Glutamatergic neuron (in vitro differentiated cells): ENCODE measurements at places on chromosomes 7 and 10. TPM values are rescaled to one million over a fixed set of nuclear protein-coding genes. Genes with fewer than 3 reads are reported as not detected.

DNA sequence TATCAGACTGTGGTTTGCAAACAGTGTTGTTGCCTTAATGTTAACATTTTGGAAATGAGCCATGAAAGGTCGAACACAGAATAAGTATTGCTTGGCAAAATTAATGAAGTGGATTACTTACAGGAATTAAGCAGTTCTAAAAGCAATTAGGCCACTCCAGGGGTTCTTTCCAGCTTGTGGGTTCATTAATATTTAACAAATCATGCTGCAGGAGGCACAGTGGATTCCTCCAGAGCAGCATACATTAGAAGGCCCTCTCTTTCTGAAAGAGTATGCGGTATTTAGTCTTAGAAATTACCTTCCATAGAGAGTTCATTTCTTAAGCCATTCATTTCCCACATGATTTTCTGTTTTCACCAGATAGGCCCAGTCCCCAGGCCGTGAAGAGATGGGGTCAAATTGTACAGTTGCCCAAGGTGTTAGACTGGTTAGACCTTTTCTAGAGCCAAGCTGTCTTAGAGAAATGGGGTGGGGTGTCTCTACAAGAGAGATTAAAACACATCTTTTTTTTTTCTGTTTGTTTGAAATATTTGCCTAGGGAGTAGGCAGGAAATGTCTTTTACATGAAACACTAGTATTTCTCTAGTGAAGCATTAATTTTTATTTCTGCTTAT is 40.0 kb upstream of the AGR3 start:
- no peak for DNase-seq

Gene SMO
- total RNA-seq, result 5.9 TPM

Gene ITIH2
- not detected for total RNA-seq

DNA sequence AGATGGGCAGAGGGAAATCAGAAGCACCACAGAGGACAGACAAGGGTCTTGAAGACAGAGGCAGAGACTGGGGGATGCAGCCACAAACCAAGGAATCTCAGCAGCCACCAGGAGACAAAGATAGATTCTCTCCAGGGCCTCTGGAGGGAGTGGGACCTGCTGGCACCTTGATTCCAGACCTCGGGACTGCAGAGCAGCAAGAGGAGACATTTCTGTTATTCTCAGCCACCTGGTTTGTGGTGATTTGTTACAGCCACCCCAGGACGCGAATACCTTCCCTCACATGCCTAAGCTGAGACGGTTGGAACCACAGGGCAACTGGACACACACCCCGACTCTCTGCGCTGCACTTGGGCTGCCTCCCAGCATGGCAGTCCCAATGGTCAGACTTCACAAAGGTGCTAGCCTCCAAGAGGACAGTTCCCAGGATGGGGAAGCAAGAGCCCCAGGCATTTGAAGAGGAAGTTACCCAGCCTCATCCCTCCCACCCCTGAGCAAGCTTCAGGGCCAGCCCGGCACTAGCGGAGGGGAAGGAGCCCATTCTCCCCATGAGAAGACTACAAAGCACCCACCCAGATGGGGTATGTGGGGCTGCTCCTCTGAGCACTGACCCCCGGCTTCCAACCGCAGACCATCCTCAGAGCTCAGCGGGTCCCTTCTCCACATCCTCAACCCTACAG is 104.6 kb upstream of the INSIG1 start:
- no peak for DNase-seq

Gene ASZ1
- not detected for total RNA-seq

DNA sequence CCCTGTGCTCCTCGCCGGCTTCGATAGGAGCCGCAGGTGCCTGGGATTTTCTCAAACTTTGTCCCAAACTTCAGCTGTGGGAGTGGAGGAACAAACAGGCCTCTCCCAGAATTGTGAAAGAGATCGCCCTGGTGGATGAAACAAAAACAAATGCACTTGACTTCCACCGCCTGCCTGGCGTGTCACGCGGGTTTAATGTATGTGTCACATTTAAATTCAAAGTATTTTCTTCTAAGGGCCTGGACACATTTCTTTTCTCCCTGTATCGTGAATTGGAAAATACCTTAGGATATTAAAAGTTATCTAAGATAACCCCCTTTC is 694 bp upstream of the WASL start:
- DNase-seq, result no peak

Gene AKR1B15
- total RNA-seq, result not detected

DNA sequence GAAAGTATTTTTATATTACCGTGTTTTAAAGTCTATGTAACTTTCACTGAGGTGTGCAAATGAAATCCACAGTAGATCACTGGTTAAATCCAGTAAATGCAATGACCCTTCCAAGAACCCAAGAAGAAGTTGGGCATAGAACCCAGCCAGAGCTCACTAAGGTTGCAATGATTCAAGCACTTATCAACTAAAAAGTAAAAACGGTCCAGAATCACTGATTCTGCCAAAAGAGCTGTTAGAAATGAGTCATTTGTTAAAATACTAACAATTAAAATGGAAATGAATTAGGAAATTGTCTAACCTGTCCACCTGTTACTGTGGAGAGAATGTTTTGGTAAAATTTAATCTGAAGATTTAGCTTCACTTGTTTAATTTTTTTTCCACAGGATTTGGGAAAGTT is 74.4 kb downstream of the ANK3 start:
- no peak for DNase-seq

Gene ACSL5
- total RNA-seq, result not detected

DNA sequence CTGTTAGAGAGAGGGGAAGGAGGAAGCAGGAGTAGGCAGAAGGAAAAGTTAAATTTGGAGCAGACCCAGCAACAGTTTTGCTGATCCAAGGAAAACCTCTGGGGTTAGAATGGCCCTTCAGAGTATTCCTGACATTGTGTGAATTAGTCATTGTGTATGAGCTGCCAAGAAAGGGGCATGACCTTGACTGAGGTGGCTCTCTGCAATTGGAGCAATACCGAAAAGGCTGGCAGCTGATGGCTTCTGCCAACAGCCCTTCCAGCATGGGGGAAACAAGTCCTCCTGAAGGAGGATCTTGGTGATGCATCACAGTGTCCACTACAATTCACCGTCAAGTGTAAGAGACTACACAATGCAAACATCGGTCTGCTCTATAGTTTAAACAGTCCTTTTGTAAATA is 20.6 kb upstream of the WASL start:
- DNase-seq, result no peak

- DNase-seq, result no peak
Measured at GRCh38 chr7:30634193-30634626, 39.5 kb downstream of the GARS1 start.

DNA sequence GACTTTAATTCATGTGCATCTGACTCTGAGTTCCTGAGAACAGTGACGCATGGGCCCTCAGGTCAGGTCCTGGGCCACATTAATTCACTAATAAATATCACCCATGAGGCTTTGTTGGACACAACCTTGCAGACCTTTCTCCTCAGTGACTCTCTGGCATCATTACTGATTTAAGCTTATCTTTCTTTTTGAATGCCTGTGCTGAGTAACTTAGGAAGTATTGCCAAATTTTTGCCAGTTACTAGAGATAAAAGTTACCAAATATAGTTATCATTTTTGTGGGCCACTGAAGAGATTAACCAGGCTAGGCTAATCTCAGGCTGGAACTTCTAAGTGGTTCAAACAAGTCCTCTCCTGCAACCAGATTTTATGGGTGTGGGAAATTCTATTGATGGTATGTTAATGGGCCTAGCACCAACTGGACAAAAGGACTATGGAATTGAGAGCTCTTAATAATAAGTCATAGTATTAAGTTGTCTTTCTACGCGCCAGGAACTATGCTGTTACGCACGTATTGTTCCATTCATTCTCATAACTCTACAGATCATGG is 28.8 kb upstream of the PRTFDC1 start:
- no peak for DNase-seq

Gene TSPAN15
- 49.8 TPM for total RNA-seq

DNA sequence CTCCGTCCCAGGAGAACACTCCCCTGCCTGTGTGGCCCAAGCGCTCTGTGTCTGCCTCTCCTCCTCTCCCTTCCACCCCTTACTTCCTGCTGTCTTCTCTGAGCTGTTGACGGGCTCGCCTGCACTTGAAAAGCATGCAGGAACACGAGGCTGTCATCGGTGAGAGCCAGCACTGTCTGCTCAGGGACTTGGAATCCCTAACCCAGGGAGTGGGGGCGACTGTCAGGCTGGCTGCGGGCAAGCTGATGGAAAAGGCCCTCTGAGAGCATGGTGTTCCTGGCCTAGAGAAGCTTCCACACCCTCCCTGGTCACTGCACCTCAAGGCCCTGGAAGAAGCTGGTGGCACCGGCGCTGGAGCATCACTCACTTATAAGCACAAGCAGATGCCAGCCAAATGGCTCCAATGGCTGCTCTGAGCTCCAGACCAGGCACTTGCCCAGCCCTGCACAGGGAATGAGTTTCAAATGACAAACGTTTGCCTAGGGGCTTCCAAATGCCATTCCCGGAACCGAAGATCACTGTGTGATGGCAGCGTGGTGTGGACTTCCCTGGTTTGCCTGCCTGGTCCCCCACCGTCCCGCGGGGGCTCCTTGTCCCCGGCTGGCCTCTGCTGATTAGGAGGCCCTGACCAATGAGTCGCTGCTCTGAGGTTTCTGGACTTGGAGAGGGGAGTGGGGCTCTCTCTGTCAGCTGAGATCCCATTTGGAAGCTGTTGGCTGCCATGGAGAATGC is 56.7 kb upstream of the EBF3 start:
- no peak for DNase-seq
